ENCODE measurements at places on chromosomes 12 and 14.

DNA sequence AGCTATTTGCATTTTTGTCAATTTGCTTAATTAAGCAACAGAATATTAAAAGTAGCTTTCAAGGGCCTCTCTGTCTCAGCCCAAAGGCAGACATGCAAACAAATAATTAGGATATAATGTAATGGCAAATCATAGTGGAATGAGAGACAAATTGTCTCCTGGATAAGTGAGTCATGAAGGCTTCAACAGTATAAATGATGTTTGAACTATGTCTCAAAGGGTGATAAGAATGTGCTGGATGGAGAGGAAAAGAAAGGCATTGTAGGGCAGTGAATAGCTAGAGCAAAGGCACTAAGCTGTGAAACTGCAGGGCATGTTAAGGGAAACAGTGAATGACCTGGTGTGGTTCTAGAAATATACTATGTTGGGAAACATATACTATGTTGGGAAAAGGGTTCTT lies 53.5 kb upstream of the PPP1R12A start:
- DNase-seq = no peak

- DNase-seq = no peak
Measured at GRCh38 chr12:6029401-6029800, 84.3 kb upstream of the ANO2 start.

DNA sequence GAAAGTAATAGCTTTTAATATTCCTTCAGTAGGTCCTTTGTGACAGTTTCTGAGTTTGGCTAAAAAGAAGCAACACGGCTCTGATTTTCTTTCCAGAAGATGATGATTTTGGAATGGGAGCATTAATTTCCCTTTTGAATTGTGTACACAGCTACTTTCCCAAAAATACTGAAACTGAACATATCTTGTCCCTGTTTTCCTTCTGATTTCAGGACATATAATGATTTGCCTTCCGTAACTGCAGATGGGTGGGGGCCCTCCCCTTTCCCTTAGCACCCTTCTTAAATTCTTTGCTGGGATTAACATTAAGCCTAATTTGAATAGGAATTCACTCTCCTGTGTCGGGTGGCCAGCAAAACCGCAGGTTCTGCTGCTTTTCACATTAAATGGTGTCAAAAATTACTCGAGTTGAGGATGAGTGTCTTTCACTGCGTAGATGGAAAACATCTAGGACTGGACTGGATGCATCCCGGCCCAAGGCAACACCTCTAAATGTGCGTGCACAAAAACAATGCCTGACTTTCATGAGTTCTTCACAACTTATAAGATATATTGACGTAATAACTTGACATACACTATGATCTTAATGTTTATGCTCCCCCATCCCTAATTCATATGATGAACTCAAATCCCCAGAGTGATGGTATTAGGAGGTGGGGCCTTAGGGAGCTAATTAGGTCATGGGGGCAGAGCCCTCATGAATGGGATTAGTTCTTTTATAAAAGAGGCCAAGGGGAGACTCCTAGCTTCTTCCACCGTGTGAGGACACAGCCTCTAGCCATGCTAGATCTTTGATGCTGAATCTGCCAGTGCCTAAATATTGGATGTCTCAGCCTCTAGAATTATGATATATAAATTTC lies 158.1 kb downstream of the AEBP2 start:
- no peak for DNase-seq

DNA sequence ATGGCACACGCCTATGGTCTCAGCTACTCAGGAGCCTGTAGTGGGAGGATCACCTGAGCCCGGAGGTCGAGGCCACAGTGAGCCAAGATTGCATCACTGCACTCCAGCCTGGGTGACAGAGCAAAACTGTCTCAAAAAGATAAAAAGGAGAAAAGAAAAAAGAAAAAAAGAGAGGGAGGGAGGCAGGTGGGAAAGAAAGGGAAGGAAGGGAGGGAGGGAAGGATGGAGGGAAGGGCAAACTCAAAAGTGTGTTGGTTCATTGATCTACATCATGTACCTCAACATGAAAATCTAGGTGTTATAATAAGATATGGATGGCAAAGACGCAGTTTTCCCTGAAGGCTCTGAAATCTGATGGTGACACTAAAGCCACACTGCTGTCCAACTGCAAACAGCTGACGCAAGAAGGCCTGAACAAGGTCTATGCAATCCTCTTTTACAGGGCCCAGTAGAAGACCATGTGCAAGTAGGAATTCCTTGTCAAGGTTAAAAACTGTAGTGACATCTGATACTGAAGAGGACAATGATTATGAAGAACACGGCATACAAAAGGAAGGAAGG lies 143.6 kb downstream of the ITPR2 start:
- no peak for DNase-seq

DNA sequence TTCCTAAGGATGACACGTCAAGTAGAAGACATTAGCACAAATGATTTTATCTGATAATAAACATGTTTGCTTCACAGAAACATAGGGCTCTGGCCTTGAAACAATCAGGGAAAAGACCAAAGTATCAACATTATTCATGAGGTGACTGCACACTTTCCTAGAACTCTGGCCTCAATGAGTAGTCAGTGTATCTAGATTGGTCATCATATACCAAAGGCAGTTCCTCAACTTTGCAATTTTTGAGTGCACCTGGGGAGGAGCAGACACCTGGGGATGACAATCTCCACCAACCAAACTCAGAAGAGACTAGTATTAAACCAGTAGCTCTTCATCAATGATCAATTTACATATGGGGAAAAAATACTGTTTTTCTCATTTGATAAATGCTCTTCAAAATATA lies 4.5 kb downstream of the EDDM3A start:
- DNase-seq = no peak

DNA sequence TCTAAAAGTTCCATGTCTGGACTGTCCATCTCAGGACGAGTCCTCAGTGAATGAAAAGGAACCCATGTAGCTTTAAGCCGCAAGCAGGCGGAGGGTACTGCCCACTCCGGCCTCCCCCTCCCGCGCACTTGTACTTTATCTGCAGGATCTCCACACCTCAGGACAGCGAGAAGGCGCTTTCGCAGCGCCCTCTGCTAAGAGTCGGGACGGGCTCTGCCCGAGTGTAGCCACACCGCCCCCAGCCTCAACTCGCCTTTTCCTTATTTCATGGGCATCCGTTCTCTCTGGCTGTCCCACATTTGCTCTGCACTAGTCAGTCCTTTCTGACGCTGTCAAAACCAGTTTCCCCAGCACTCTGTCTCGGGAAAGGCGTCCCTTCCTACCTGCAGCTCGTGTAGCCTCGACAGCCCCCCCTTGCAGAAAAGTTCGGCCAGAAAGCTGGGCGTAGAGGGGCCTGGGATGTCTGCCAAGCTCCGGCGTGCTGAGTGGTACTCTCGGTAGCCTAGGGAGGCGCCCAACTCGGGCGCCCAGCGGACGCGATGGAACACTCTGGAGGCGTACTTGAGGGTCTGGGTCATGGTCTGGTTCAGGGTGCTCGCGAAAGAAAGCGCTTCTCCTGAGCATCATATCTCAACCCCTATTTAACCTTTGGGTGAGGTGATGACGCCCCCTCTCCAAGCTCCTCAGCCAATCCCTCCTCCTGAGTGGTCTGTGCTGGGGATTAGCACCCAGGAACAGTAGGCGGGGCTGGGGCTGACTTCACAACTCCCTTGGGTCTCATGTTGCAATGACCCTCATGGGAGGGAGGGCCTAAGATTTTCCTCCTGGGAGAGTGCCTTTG lies at the start of gene CYP27B1:
TSS of gene CYP27B1 (minus strand) at position 615 of the 841 bp plus-strand sequence. CDS start at position 578, 37 bp downstream.
- DNase-seq = no peak

GRCh38 chr14:100321473-100322137 lies 1.5 kb upstream of the SLC25A47 start:
- DNase-seq = no peak

DNA sequence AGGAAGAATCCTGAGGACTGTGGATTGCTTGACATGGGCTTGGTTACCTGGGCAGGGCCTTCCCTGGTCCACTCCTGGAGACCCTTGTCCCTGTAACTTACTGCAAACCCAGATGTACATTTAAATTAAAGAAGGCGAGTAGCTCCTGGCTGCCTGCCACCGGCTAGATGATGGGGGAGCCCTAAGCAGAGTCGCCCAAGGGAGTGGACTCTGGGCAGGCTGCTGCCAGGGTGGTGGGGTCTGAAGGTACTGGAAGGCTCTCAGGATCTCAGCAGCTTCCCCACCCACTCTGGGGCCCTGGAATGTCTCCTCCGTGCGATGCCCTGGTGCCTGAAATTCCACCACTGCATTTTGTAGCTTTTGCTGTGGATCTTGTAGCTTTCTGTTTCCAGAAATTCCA lies 74.7 kb downstream of the FBXL14 start:
- no peak for DNase-seq

All from SK-N-MC (cell line).